ENCODE measurements at places on chromosomes 3 and 15. TPM values are rescaled to one million over a fixed set of nuclear protein-coding genes. Genes with fewer than 3 reads are reported as not detected.
A peak's percentile ranks its signal among the peaks of the same experiment; 100 is the strongest.

IL5RA gene
- 0.37 TPM for polyA plus RNA-seq

GFM1 gene
- 46.7 TPM for polyA plus RNA-seq

DNA sequence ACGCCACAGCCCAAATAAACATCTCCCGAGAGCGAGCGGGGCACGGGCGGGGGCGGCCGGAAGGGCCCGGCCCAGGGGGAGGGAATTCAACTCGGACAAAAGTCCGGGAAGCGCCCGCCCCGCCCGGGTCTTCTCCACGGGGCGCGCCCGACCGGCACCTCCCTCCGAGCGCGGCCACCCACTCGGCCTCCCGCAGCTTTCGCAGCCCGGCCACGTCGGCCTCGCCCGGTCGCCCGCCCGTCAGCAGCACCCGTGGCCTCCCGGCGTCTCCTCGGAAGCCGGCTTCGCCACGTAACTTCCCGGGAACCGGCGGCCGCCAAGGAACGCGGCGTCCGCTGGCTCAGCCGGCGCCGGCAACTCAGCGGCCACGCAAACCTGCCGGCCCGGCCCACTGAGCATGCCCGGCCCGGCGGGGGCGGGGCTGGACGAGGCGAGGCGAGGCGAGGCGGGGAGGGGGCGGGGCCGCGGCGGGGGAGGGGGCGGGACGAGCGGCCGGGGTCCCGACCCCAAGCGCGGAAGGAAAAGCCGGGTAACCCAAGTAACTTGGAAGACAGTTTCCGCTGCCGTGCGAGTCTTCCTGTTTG, at the start of gene TJP1:
Gene TJP1 (minus strand): TSS at position 369 of the 584 bp plus-strand sequence. CDS start 440 bp downstream, outside the sequence.
- peak; percentile 69 for DNase-seq

- DNase-seq = no peak
Observed at GRCh38 chr15:87599616-87600015, 656.9 kb downstream of the NTRK3 start.

DNA sequence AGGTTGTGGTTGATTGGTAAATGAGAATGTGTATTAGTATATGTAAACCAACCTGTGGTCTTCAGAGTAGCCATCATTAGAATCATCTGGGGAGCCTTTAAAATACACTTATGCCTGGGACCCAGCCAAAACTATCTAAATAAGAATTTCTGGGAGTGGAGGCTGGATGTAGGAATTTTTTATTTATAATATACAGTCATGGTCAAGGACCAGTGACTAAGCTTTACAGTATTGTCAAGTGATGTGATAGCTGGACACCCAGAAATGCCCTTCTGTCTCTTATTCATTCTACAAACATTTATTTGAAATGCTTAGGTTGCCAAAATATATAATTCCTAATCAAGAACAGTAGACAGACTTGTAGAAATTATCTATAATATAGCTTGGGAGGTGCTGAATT, 132.2 kb downstream of the MBNL1 start:
- no peak for DNase-seq

DNA sequence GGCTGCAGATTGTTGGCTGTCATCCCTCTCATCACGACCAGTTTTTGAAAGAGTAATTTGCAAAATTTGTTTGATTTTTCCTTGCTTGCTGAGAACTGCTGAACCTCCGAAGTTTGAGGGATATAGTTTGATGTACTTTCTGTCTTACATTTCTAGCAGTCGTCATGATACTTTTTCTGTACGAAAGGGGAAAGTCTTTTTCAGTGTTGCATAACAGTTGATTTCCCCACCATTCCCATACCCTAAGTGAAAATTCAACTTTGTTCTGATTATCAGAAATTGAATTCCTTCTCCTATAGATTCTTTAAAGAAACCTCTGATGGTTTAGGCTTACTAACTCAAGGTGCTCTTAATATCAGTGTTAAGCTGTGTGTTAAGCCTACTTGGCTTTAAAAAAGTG, 1.6 kb downstream of the PDE8A start:
- DNase-seq = no peak

GRCh38 chr3:122183893-122184590, 574 bp downstream of the CASR start:
- DNase-seq = no peak

GRCh38 chr15:71250936-71251583, 135.8 kb downstream of the THSD4 start:
- no peak for DNase-seq

DNA sequence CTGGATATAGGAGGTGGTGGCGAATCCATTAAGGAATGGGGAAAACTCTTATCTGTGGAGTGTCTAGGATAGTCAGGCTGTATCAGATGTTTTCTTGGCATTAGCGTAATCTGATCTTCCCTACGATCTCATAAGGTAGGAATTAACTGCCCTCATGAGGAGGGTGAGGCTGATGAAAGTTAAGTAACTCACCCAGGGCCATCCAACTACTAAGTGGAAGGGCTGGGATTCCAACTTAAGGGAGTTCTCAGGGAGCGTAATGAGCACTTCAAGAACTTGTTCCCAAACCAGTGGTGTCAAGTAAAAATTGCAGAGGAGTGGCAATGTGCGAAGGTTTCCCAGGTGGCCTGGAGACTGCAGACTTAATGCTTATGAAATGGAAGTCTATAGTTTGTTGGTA, 55.9 kb upstream of the OSBPL11 start:
- DNase-seq = no peak

All from right renal cortex interstitium (tissue), 3 donors.